ENCODE measurements at places on chromosomes 6 and 20.

DNA sequence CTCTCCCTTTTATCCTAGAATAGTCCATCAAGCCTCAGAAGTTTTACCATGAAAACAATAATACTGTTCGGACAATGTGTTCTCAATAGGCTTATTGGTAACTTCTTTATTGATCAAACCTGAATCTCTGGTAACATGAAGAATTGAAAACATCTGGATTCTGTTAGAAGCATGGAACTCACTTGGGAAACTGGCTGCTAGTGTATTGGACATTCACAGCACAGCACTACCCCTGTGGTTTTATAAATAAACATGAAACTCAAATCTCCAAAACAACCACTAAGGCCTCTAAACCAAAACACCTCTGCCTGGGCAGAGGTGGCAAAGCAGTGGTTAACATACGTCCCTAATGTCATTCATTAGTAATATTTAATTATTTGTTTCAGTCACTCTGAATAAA, 157.6 kb upstream of the KCNQ5 start:
- no peak for DNase-seq

DNA sequence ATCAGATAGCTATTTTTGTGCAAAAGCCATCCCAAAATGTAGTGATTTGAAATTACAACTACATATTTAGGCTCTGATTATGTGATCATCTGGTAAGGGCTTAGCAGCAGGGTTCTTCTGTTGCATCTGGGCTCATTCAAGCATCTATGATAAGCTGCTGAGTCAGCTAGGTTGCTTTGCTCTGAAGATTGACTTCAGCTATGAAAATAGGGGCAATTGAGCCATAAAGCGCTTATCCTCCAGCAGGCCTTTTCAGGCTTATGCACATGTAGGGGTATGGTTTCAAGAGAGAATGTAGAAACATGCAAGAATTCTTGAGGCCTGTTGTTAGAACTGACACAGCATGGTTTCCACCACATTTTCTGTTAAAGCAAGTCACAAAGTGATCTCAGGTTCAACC, 114.1 kb downstream of the PLCB1 start:
- DNase-seq, result no peak

- DNase-seq, result no peak
These were observed 43.6 kb upstream of the PHACTR3 start for GRCh38 chr20:59560588-59561227.

DNA sequence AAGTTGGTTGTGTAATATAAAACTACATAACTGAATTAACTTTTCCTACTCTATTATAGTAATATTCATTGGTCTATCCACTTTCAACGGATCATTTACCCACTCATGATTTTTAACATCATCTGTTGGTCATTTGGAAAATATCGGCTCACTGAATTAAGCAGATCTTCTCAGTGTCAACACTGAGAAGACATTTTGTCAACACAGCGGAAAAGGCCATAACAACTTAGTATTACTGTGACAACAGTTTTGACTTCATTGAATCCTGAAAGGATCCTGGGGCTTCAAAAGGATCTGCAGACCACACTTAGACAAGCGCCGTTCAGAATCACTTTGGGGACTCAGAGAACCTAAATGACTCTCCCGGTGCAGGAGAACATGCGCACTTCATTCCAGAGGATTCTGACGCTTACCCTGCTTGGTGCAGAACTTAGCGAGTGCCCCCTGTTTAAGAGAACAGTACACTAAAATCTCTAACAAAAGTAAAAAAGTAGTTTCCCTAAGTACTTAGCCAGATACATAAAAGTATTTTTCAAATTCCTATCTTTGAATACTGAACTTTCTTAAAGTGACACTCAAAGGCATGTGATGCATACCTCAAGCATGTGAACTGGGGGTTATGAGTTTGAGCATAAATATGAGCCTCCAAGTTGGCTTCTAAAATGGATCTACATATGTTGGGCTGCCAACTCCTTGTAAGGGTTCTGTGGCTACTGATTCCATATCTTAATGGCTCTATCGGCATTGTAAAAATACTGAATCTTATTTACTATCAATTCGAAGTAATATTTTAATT, 4.0 kb downstream of the ZBTB2 start:
- DNase-seq, result no peak

All from retina (tissue), 1 donor.